Activated CD4-positive, CD25-positive, alpha-beta regulatory T cell treated with anti-CD3 and anti-CD28 coated beads, Interleukin-2, amount 50 U/mL, for 24 hours (primary cell): ENCODE measurements at places on chromosomes 1 and 21.
A peak's percentile ranks its signal among the peaks of the same experiment; 100 is the strongest.

DNA sequence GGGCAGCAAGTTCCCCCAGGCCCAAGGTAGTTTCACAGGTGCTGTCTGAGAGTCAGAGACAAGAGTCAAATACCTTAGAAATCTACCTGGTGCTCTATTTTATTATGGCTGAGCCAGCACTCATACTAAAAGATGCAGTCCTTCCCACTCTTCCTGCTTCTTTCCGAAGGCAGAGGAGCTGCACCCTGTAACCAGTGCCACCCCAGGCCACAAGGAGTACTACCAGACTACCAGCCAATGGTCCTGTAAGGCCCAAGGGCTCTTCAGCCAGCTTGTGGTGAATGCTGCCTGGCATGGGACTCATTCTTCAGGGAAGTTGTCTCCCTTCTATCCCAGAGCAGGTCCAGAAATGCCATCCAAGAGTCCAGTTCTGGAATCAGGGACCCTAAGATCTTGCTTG is 203.8 kb upstream of the DUSP10 start:
- ATAC-seq: no peak

DNA sequence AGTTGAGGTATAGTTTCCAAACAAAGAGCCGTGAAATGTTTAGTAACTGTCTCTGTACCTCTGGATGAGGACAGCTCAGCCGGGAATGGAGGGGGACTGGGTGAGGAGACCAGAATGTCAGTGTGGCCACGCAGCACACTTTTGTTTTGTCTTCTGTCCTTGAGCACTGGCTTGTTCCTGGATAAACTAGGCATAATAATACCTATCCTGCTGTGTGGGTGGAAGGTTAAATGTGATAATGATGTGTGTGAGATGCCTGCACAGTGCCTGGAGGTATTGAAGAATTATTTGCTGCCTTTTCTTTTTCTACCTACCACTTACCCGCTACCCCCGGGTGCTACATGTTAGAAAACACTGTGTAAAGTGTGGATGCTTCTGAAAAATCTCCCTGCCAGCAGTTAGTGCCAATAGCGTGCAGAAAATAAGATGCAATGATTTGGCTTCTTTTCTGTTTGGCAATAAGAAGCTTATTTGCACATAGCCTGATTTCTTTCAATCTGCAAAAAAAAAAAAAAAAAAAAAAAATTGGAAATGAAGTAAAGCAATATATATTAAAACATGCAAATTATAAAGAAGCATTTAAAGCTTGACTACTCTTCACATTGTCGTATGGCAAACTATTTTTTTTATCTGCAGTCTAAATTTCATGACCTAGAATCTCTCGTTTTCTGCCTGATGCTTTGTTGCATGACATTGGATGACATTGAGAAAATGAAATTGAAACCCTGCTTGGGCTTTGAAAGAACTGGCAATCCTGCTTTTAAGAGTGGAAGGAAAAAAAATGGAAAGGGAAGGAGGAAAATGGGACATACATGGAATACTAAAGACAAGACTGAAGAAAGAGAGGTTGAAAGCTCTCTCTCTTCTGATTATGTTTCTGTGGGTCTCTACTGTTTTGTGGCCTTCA is 89.5 kb downstream of the DISC1 start:
- no peak for ATAC-seq

- ATAC-seq: no peak
Observed at GRCh38 chr21:42617486-42617885, 35.9 kb upstream of the PDE9A start.

DNA sequence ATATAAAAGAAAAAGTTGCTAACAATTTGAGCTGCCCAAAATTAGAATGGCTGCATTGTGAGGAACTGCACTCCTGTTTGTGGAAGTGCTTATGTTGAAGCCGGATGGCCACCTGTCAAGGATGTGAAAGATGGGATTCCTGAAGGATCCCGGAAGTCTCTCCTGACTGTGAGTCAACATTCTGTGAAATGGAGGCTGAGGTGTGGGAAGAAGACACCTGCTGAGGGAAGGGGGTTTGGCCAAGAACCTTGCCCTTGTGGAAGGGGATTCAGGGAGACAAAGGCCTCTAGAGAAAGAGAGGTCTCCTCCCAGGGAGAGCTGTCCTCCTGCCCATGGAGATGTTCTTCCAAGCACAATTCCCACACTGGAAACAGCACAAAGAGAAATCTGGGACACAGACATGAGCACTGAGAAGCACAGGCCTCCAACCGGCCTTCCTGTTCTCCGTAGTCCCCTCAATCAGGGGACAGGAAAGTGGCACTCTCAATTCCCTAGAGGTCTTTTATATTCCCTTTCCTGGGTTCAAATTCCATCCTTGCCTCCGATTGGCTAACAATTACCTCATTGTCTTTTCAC is 70.5 kb downstream of the CD2 start:
- no peak for ATAC-seq

DNA sequence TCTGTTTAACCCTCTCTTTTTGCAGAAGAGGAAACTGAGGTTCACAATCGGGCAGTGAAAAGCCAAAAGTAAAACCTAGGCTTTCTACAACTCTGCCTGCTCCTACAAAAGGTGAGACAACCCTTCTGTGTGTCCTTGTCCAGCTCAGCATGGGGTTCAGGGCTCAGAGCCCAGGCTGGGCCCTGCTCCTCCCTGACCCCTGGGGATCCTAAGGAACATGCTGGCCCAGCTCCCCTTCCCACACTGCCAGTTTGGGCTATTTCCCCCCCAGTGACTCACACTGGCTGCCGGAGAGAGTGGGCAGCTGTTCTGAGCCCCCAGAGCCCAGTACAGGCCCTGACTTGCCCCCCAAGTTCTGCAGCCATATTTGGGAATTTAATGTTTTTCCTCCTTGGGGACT is 8.9 kb downstream of the FAM229A start:
- no peak for ATAC-seq

DNA sequence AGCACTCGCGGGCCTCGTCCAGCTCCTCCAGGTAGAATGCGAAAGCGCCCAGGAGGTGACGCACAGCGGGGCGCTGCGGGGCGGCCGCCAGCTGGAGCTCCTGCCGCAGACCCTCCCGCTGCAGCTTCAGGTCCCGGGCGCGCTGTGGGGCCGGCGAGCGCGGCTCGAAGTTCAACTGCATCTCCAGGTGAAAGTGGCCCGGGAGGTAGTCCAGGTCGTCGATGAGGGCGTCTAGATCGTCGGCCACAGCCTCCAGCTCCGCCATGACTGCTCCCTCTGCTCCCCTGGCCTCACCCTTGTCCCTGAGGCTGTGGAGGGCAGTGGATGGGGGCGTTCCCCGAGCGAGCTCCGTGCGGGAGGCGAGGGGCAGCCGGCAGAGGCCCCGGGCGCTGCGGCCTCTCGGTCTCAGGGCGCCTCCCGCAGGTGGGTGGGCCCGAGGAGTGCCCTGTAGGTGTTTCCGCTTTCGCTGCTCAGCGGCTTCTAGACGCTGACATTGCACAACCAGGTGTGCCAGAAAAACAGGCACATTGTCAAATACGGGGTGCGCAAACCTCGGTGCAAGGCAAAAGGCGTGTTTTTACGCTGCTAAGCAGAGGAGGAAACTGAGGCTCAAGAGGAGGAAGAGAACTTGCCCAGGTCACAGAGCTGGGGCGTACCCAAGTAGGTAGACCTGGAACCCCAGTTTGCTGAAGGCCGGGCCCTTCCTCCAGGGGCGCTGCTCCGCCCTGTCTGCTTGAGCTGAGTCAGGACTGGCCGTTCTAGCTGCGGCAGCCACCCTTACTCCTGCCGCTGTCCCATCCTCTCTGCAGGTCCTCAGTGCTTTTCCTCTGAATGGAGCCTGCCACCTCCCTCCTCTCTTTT is at the start of gene TTC22:
TSS of gene TTC22 (minus strand) at position 425 of the 861 bp plus-strand sequence. CDS start at position 265, 160 bp downstream.
- ATAC-seq: peak; percentile 74

GRCh38 chr1:54371038-54371941 is 34.9 kb downstream of the SSBP3 start:
- no peak for ATAC-seq
